ENCODE measurements at places on chromosomes 7 and 10.

DNA sequence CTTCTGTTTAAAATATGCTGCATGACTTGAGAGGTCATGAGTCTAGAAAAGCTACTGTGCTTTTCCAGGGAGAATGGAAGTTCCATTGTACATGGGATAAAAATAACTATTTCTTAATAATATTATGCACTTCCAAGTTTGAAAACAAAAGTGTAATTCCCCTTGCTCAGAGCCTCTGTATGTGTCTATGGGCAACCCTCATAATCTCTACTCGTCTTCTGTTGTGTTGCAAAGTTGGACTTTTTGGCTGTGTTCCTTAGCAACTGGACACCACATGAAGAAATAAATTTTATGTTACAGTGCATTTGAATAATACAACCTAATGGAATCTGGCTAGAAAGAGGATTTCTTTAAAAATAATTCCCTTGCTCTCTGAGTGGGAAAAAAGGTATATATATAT is 242.6 kb downstream of the TWIST1 start:
- no peak for DNase-seq

DNA sequence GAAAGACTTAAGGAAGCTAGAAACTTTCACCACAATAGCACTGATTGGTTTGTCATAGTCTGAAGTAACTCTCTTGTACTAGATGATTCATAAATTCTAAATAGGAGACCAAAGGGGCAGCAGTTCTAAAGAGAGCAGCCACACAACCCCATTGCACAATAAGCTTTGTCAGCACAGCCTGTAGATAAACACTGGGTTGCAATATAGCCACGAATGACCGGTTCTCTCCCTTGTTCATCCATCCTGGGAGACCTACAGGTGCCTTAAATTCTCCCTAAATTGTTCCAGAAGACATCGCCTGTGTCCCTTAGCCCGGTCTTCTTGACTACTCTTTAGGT is 167.0 kb downstream of the SNX13 start:
- no peak for DNase-seq

- DNase-seq, result peak; percentile 64
Measured at GRCh38 chr7:51160990-51161615, 155.5 kb downstream of the COBL start.

- DNase-seq, result peak; percentile 90
Measured at GRCh38 chr7:76234931-76235441, 33.3 kb downstream of the SRRM3 start.

DNA sequence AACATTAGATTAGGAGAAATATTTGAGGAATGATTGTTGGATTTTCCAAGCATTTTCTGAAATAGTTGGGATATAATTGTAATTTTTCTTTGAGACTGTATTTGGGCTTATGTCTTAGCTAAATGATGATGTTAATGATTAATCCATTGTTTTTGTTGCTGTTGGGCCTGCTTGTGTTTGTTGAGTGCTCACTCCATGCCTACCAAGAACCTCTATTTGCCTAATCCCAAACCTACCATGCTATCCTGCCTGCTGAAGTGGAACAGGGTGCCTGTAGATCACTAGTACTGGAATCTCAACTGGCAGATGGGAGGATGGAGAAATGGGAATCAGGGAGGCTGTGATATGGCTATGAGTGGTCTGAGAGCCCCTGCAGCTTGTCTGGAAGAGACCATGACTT is 565.5 kb downstream of the SORCS3 start:
- no peak for DNase-seq

DNA sequence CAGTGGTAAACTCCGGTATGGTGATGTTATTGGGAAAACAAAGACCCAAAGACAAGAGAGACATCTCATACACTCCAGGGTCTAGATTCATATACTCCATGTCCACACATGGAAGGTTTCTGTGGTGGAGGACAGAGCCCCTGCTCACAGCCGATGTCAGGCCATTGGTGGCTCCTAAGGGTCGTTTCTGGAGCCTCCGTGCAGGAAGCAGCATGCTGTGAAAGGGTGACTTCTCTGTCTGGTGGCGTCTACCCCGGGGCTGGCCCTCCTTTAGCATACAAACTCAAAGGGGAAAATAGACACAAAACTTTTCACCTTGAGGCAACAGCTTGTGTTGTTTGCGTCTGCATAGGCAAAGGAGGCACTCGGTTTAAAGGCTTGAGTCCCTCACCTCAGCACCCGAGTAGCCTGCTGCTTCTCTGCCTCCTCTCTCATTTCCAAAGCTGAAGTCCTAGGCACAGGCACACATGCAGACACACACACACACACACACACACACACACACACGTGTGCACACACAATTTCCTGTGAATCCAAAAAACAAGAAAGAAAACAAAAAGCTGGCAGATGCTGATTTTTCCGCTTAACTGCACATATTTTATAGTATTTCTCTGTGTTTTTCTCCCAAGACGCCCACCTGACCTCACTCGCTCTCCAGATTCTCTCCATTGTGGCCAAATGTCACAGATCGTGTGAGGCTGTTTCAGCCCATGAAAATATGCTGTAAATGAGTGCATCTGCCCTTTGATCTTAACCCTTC is 601.4 kb upstream of the MGMT start:
- no peak for DNase-seq

- no peak for DNase-seq
Measured at GRCh38 chr7:34263168-34263567, 357.8 kb downstream of the BMPER start.

DNA sequence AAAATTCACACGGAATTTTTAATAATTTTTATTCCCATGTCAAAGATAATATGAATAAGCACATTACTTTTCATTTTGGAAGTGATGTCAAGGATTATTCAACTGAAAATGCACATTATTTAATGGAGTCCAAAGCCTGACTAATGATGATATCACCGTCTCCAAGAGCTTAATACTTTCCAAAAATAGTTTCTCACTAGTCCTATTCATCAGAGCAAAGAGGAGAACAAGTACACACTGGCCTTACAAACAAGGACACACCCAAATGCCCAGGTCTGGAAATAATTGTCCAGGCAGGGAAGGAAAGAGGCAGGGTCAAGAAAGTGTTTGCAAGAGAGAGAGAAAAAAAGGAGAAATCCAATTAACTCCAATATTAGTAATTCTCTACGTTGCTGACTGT is 216.8 kb upstream of the CCDC6 start:
- no peak for DNase-seq

DNA sequence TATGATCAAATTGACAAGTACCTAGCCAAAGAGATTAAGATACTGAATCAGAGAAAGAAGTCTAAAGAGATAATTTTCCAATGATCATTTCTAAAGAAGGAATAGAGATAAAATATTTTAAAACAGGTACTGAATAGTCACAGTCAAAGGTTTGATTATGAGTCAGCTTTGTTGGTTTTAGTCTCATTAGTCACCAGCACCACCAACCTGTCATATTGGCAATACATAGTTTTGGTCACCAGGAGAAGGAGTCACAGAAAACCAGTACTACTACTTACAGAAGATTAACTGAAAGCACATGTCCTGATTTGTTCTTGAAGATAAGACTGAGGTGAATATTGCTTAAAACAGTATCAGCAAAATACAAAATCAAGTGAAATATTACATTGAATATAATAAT is 34.6 kb downstream of the ZEB1 start:
- no peak for DNase-seq

DNA sequence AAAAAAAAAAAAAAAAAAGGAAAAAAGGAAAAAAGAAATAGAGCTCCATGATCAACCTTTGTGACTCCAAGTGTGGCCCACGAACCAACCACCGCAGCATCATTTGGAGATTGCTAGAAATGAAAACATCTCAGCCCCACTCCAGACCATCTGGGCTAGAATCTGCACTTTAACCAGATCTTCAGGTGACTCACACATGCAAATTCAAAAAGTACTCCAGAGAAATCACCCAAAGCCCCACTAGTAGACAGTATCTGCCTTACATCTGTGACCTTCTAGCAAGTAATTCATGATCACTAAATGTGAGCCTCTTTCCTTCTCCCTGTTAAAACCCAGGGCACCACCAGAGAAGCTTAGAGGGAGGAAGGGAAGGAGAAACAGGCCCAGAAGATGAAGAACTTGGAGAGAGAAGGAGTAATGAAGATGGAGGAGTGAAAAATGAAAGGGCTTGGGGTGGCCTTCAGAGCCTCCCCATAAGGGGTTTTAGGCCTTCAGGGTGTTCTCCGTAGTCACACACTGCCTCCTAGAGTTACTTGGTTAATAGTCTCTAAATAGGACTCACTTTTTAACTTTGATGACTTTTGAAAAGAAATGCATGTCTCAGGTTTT is 94.0 kb downstream of the SLC37A3 start:
- DNase-seq, result peak; percentile 9

DNA sequence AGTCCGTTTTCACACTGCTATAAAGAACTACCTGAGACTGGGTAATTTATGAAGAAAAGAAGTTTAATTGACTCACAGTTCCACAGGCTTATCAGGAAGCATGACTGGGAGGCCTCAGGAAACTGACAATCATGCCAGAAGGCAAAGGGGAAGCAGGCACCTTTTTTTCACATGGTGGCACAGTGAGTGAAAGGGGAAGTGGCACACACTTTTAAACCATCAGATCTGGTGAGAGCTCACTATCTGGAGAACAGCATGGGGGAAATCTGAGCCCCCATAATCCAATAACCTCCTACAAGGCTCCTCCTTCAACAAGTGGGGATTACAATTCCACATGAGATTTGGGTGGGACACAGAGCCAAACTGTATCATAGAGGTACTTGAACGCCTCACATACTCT is 30.0 kb downstream of the AGR3 start:
- no peak for DNase-seq

GRCh38 chr7:40808378-40808942 is 673.7 kb downstream of the SUGCT start:
- no peak for DNase-seq

DNA sequence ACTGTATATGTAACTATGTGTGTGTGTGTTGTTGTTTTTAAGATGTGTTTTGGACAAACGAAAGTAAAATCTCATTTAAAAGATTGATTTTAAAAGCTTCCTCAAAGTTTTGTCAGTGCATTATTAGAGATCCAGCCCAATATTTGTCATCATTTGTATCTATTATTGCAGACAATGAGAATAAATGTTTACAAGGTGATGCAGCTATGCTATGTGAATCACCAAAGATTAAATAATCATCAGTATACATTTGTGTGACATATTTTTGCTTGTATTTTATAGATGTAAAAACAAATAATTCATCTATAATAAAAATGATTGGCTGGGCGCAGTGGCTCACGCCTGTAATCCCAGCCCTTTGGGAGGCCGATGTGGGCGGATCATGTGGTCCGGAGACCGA is 35.3 kb upstream of the RTKN2 start:
- DNase-seq, result no peak

DNA sequence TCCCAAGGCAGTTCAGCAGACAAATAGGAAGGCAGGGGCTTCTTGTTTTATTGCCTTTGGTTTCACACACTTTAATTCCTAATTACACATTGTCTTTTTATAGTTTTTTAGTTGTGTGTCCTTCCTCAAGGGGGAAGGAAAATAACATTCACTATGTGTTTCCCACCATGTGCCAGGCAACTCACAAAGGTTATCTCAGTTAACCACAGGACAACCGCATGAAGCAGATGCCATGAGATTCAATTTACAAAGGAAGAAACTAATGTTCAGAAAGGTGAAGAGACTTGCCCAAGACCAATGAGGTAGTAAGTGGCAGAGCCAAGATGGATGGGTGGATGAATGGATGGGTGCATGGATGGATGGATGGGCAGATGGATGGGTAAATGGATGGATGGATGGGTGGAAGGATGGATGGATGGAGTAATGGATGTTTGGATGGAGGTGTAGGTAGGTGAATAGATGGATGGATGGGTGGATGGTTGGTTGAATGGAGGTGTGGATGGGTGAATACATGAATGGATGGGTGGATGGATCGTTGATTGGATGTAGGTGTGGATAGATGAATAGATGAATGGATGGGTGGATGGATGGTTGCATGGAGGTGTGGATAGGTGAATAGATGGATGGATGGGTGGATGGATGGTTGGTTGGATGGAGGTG is 77.9 kb downstream of the ARHGAP22 start:
- DNase-seq, result no peak

DNA sequence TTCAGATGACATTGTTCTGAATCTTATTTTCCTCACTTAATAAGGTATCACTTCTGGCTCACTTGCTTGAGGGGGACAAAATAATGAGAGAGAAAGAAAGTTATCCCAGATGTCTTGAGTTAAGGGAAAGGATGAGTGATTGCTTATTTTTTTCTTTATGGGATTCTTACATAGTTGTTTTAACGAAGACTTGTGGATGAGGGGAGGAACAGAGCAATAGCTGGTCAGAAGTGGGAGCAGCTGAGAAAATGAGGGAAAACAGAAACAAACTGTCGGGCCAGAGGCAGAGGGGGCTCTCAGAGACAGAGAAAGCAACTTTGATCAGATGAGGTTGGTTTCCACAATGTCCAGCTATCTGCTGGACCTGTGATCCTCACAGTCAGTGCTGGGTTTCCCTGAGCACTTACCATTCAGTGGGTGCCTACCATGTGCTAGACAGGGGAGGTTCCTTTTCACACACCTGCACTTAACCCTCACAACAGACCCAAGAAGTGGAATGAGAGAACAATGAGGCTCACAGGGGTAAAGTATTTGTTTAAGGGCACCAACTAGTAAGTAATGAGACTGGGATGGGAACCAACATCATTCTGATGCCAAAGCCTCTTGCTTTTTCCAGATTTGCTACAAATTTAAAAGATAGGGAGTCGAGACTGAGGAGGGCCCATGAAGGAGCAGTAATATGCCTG is 64.2 kb downstream of the BICC1 start:
- no peak for DNase-seq

DNA sequence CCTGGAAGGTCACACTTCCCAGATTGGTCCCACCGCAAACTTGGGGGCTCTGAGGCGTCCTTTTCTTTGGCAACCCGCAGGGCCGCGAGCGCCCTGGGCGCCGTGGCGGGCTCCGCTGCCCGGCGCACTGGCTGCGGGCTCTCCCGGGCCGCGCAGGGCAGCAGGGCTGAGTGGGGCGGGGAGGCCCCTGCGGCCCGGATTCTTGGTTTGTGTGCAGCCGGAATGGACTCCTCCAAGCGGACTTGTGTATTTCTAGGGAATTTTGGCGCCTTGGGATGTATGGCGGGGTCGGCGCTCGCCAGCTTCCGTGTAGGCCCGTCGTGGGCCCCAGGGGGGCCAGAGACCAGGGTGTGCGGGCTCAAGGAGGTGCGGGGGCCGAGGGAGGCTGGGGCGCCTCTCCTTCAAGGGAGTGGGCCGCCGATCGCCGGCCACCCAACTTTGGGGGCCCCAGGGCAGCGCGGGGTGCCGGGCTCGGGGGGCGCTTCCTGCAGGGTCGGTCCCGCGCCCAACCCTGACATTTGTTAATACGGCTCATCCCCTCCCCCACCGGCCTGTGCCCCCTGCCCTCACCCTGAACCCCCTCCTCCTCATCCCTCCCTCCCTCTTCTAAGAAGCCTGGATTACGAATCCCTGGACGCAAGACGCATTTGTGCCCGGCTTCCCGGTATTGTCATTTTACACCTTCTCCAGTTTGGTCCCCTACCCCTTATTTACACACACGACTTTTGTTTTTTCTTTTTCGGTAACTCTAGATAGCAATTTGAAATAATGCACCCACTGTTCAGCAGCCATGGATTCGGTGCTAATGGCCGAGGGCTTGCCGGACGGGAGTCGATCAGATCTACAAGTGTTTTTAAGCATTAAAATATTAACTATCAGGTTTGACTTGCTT is 2.5 kb downstream of the TCF7L2 start:
- DNase-seq, result no peak

- DNase-seq, result no peak
Measured at GRCh38 chr10:77328272-77328816, 309.3 kb downstream of the KCNMA1 start.

- no peak for DNase-seq
Measured at GRCh38 chr7:94497874-94498670, 11.5 kb upstream of the CASD1 start.

- DNase-seq, result peak; percentile 46
Measured at GRCh38 chr10:91909117-91909677, at the start of gene FGFBP3. Gene FGFBP3 (minus strand): TSS chr10:91909486. CDS start chr10:91908969, 517 bp downstream.
